Placental epithelial cell (primary cell): ENCODE measurements at places on chromosomes 6 and 20. TPM values are rescaled to one million over a fixed set of nuclear protein-coding genes. Genes with fewer than 3 reads are reported as not detected.

GPLD1 gene
- total RNA-seq = 0.33 and 0.39 TPM in 2 replicates

CCDC167 gene
- total RNA-seq = 7.5 and 24.1 TPM in 2 replicates

ID4 gene
- total RNA-seq = 16.1 and 71.5 TPM in 2 replicates

LY6G6C gene
- total RNA-seq = 0.39 and 3.5 TPM in 2 replicates

SAPCD1 gene
- total RNA-seq = 0.79 TPM in 1 of 2 replicates, not detected in the other

MAS1 gene
- not detected in 2 replicates for total RNA-seq

FAM83C gene
- under 0.01 and 0.33 TPM in 2 replicates for total RNA-seq

BPIFA2 gene
- total RNA-seq = not detected in 2 replicates

SRMS gene
- total RNA-seq = not detected in 2 replicates

OPRM1 gene
- not detected in 2 replicates for total RNA-seq

CST1 gene
- not detected in 2 replicates for total RNA-seq

SLC22A2 gene
- 0.11 and 0.39 TPM in 2 replicates for total RNA-seq

SOBP gene
- total RNA-seq = not detected in 2 replicates

C20orf202 gene
- total RNA-seq = under 0.01 TPM in 1 of 2 replicates, not detected in the other

FOXF2 gene
- total RNA-seq = under 0.01 TPM in 1 of 2 replicates, not detected in the other

MBOAT1 gene
- total RNA-seq = 6.3 and 11.7 TPM in 2 replicates

STAU1 gene
- 36.1 and 44.5 TPM in 2 replicates for total RNA-seq

KIF25 gene
- not detected in 2 replicates for total RNA-seq

NELFE gene
- total RNA-seq = 82.8 and 105 TPM in 2 replicates

FABP7 gene
- not detected in 2 replicates for total RNA-seq

CGA gene
- not detected in 2 replicates for total RNA-seq

VSX1 gene
- not detected in 2 replicates for total RNA-seq

PACRG gene
- total RNA-seq = 0.22 and 0.79 TPM in 2 replicates

SYCP2L gene
- under 0.01 and 0.11 TPM in 2 replicates for total RNA-seq

BHLHE23 gene
- 0.39 TPM in 1 of 2 replicates, not detected in the other for total RNA-seq

HLA-DPB1 gene
- total RNA-seq = 46.8 and 57.7 TPM in 2 replicates

SLC16A10 gene
- 0.22 TPM in 1 of 2 replicates, not detected in the other for total RNA-seq

SRC gene
- 275 and 305 TPM in 2 replicates for total RNA-seq

LINC00237 gene
- total RNA-seq = not detected in 2 replicates

FRMD1 gene
- total RNA-seq = not detected in 2 replicates

TFAP2D gene
- total RNA-seq = not detected in 2 replicates

PHACTR3 gene
- total RNA-seq = 1.6 TPM in 1 of 2 replicates, not detected in the other

HLA-F gene
- 2.4 TPM in 2 replicates for total RNA-seq

RBM24 gene
- 0.11 and 0.39 TPM in 2 replicates for total RNA-seq

TRDN gene
- total RNA-seq = 0.39 and 0.76 TPM in 2 replicates

HEBP2 gene
- total RNA-seq = 18.1 and 51.6 TPM in 2 replicates

OXT gene
- not detected in 2 replicates for total RNA-seq

GPR6 gene
- not detected in 2 replicates for total RNA-seq

TAP1 gene
- total RNA-seq = 13.0 and 26.2 TPM in 2 replicates

KHDC1L gene
- not detected in 2 replicates for total RNA-seq

APOM gene
- total RNA-seq = 0.79 and 0.98 TPM in 2 replicates

DDX43 gene
- 1.6 and 2.7 TPM in 2 replicates for total RNA-seq

FNDC11 gene
- total RNA-seq = 0.11 and 0.79 TPM in 2 replicates

GINS1 gene
- total RNA-seq = 5.1 and 7.7 TPM in 2 replicates

GDAP1L1 gene
- not detected in 2 replicates for total RNA-seq

CRISP2 gene
- not detected in 2 replicates for total RNA-seq

CFAP61 gene
- 0.79 TPM in 1 of 2 replicates, not detected in the other for total RNA-seq

HLA-DPA1 gene
- total RNA-seq = 9.0 and 14.9 TPM in 2 replicates

PTCRA gene
- not detected in 2 replicates for total RNA-seq

TPD52L1 gene
- total RNA-seq = 88.3 and 92.7 TPM in 2 replicates

ADGRG6 gene
- 107 and 120 TPM in 2 replicates for total RNA-seq

LY6G6F gene
- total RNA-seq = not detected in 2 replicates

TBX18 gene
- total RNA-seq = 62.0 and 72.0 TPM in 2 replicates

SMOC2 gene
- total RNA-seq = not detected in 2 replicates

FAM83B gene
- total RNA-seq = 58.9 and 74.4 TPM in 2 replicates
